Esophagus mucosa (tissue), 1 donor: ENCODE measurements at places on chromosomes 5 and 9. TPM values are rescaled to one million over a fixed set of nuclear protein-coding genes. Genes with fewer than 3 reads are reported as not detected.

DNA sequence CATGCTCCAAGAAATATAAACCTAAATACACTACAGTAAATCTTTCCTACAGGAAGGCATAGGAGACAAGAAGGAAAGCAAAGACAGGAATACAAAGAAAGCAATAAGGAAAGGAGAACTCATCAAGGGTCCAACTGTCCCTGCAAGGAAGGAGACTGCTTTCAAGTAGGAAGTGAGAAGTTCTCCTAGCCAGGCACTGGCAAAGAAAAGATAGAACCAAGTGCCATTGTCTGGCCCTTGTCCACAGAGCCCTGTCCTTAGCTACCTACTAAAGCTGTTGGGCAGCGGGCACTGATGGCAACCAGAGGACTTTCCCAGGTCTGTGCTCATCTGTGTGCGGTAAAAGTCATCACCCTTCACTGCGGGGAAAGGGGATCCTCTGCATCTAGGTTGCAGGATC, 108.2 kb downstream of the KLHL3 start:
- no peak for ATAC-seq

DNA sequence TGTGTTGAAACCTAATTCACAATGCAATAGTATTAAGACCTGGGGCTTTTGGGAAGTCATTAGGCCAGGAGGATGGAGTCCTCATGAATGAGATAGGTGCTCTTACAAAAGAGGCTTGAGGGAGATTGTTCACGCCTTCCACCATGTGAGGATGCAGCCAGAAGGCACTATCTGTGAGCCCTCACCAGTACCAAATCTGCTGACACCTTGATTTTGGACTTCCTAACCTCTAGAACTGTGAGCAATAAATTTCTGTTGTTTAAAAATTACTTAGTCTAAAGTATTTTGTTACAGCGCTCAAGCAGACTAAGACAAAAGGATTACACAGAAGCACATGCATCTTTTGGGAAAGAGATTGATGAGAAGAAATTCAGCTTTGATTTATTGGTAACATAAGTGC, 232.9 kb upstream of the NR4A3 start:
- ATAC-seq: no peak

DNA sequence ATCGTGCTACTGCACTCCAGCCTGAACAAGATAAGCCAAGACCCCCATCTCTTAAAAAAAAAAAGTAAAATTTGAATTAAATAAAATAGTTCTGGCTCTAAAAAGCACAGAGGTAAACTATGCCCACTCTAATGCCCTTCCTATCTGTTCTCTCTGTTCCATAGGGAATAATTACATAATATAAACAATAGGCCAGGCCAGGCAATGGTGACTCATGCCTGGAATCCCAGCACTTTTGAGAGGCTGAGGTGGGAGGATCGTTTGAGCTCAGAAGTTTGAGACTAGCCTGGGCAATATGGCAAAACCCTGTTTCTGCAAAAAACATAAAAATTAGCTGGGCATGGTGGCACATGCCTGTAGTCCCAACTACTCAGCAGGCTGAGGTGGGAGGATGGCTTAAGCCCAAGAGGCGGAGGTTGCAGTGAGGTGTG, 47.4 kb downstream of the MYO10 start:
- no peak for ATAC-seq

GRCh38 chr5:134248256-134248655, 22.4 kb upstream of the PPP2CA start:
- ATAC-seq: no peak

DNA sequence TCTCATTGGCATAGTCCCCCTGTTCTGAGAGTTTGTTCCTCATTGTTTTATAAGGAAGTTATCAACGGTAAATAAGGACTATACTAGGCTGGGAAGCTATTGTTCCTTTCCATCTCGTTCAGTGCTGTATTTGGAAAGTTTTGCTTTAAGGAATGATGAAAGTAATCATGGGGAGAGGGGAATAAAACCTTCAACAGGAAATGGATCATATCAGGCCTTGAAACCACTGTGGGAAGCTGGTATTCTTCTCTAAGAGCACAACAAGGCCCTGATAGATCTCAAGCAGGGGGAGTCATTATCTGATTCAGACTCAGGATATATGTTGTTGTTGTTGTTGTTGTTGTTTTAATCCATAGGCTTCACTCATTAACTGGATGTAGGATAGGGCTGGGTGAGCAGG, 474.5 kb downstream of the ENC1 start:
- no peak for ATAC-seq

GRCh38 chr9:19133549-19134345, 6.5 kb upstream of the PLIN2 start:
- no peak for ATAC-seq

GRCh38 chr5:44605926-44606325, 202.8 kb upstream of the MRPS30 start:
- ATAC-seq: no peak

DNA sequence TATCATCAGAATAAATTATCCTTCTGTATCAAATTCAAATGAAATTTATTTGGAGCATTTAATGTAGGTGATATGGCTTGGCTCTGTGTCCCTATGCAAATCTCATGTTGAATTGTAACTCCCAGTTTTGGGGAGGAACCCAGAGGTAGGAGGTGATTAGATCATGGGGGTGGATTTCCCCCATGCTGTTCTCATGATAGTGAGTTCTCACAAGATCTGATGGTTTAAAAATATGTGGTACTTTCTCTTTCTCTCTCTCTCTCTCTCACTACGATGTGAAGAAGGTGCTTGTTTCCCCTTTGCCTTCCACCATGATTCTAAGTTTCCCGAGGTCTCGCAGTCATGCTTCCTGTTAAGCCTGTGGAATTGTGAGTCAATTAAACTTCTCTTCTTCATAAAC, 678.4 kb upstream of the RGMB start:
- no peak for ATAC-seq

- ATAC-seq: no peak
These were observed 161.1 kb upstream of the EFNA5 start for GRCh38 chr5:107831612-107832395.

DNA sequence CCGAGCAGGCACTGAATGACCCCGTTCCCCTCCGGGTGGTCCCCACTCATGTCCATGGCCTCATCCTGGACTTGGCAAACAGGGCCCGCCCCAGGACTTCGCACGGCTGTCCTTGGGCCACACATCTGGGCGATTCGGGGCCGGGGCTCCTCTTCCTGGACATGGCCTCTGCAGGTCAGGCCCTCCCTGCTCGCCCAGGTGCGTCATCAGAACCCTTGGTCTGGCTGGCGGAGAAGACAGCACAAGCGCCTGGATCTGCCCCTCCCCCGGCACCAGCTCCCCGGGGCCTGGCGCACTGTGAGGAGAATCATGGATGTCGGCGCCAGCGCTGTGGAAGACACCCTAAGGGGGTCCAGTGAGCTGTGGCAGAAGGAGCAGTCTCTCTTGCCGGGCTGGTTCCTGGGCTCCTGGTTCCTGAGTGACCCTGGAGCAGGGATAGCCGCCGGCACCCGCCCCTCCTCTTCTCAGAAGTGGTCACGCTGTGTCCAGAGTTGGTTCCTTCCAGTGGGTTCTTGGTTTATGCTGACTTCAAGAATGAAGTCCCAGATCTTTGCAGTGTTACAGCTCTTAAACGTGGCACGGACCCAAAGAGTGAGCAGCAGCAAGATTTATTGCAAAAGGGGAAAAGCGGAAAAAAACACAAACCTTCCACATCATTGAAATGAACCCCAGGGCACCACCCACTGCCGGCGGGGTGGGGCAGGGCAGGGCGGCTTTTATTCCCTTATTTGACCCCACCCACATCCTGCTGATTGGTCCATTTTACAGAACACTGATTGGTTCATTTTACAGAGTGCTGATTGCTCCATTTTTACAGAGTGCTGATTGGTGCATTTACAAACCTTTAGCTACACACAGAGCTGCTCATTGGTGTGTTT, 25.9 kb upstream of the SLC12A7 start:
- no peak for ATAC-seq

GRCh38 chr5:69450116-69450515, 35.2 kb downstream of the MARVELD2 start:
- ATAC-seq: peak; percentile 90

GRCh38 chr5:22643356-22643755, 209.8 kb downstream of the CDH12 start:
- ATAC-seq: no peak

The PDLIM4 gene
- 26.9 TPM for total RNA-seq

The PCDHA7 gene
- 0.08 TPM for total RNA-seq
